ENCODE measurements at places on chromosomes 16 and 17.
A peak's percentile ranks its signal among the peaks of the same experiment; 100 is the strongest.

- no peak for DNase-seq
Measured at GRCh38 chr16:49620158-49620868, 235.6 kb downstream of the ZNF423 start.

GRCh38 chr16:2089706-2090480 lies 42.1 kb downstream of the TSC2 start:
- DNase-seq, result no peak

DNA sequence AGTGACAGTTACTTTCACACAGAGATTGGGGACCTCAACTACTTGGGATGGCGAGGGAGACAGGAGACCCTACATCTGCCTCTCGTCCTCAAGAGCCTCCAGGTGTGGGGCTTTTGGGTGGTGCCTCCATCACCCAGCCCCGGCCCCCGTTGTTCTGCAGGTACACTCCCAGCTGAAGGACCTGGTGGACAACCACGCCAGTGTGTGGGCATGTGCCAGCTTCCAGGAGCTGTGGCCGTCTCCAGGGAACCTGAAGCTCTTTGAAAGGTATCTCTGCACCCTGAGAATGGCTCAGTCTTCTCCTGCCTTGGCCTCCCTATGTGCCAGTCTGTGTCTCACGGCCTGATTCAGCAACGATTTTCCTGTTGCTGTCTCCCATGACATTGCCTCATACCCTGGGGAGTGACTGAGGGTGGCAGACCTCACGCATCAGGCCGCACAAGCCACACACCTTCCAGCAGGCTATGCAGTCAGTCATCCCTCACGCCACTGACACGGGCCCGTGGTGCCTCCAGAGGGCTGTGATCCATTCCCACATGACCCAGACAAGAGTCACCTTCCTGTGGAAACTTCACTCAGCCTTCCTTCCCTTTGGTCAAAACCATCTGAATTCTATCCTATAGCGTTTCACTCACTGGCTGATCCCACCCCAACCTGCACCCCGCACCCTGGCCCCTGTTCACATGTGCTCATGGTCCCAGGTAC lies 3.7 kb downstream of the CCNF start:
- DNase-seq, result no peak

DNA sequence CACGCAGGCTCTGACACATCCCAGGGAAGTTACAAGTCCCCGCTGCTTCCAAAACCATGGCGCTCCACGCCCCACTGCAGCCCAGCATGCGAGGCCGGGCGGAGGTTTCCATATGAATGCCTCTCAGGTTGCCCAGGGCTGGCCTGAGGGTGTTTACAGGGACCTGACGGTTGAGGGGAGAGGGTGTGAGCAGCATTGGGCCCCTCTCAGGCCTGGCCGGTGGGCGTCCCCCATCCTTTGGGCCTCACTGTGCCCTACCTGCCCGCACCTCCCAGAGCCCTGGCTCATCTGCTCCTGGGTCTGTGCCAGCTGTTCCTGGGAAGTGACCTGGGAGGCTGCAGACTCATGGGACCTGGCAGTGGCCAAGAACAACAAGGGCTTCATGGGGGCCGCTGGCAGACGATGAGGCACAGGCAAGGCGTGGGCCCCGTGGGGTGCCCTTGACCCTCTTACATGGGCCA lies 173.5 kb downstream of the C16orf95 start:
- no peak for DNase-seq

DNA sequence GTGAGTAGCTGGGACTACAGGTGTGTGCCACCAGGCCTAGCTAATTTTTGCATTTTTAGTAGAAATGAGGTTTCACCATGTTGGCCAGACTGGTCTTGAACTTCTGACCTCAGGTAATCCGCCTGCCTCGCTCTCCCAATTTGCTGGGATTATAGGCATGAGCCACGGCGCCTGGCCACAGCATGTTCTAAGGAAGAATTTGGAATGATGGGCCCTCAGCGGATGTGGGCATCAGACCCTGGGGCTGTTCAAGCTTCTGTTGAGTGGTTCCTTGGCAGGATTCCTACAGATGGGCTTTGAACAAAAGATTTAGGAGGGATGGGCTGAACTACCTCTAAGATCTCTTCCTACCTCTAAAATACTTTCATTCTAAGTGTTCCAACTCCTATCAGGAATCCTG lies 4.1 kb downstream of the PRPSAP2 start:
- DNase-seq, result no peak

DNA sequence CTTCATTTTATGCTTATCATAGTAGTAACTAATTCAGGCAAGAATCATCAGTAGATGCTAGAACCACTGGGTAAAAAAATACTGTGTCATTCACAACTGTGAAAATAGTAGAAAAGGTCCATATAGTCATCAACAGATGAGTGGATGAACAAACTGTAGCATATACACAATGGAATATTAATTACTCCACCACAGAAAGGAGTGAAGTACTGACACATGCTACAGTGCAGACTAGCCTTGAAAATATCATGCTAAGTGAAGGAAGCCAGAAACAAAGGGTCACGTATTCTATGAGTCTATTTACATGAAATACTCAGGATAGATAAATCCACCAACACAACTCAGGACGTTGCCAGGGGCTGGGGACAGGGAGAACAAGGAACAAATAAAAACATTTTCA lies 13.3 kb downstream of the USP22 start:
- DNase-seq, result no peak

- no peak for DNase-seq
Measured at GRCh38 chr16:29860218-29860617, 2.8 kb downstream of the CDIPT start.

DNA sequence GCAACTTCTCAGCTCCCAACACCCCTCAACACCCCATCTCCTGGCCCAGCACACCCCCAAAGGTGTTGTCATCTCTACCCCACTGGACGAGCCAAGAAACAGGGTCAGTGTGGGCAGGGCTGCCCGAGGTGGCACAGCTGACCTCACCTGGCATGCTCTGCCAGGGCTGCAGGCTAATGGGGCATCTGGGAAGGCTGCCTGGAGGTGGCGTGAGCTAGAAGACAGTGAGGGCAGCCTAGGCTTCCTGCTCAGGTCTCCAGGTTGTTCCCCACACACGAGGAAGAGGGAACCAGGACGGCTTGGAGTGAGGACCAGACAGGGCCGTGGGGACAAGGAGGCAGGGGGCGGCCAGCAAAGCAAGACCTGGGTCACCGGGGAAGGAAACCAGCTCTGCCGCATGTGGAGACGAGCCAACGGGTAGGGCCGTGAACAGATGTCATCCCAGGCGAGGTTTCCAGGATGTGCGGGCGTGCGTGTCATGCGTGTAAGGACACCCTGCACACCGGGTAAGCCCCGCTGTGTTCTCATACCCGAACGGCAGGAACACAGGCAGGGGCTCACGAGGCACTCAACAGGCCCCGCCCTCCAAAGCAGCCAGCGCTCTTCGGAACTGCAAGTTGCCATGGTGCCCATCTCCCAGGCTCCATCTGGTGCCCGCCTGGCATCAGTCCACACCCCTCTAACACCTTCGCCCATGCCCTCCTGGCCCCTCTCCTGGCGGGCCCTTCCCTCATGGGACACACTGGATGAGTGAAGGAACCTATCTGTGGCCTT lies 29.6 kb upstream of the PVALEF start:
- no peak for DNase-seq

- DNase-seq, result peak; percentile 47
Measured at GRCh38 chr17:35969558-35970380, 11.5 kb downstream of the CCL16 start.

- DNase-seq, result no peak
Measured at GRCh38 chr17:1271030-1271423, 783 bp downstream of the BHLHA9 start.

DNA sequence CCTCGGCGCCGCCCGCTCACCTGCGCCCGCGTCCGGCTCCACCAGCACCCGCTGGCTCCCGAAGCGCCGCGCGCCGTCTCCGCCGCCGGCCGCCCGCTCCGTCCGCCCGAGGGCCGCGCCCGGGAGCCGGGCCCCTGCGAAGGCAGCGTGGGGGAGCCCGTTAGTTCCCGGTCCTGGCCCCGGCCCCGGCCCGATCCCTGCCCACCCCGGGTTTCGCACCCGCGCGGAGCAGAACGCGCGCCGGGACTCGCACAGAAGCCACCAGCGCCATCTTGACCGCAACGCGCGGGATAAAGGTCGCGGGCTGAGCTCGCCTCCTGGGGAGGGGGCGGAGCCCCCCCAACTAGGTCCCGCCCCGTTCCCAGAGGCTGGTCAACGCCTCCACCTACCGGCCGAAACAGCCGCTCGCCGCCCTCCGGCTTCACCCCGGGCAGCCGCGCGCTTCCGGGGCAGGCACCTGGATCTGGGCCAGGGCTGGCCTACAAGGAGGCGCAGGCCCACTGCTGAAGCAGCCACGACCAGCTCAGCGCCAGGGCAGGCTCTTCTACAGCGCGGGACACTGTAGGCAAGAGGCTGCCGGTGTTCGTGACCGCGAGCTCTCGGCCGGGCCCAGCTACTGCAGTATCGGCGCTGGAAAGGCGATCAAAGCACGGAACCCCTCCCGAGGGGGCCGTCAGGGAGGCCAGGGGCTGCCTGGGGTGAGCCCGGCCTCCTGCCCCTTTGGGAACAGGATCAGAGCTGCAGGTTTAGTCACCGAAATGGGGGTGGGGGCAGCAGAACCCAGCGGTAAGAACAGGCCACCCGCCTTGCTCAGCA lies at the start of gene ECI1:
TSS of gene ECI1 (minus strand) at position 292 of the 816 bp plus-strand sequence. CDS start at position 271, 21 bp downstream.
- DNase-seq, result peak; percentile 58

DNA sequence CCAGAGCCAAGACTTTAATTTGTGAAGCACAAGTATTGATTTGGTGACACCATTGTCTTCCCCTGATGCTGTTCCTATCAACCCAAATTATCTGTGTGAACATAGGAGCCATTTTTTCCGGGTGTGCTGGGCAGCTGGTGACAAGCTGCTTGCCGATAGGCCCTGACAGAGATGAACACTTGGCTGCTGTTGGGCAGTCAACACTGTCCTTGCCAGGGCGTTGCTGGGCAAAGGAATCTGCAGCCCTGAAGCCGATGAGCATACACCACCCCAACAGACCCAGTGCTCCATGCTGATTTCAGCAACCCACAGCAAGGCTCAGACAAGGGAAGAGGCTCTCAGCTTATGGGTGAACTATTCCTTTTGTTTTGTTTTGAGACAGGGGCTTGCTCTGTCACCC lies 105.4 kb downstream of the YPEL2 start:
- DNase-seq, result no peak

- DNase-seq, result peak; percentile 60
Measured at GRCh38 chr17:80866050-80866793, 125.4 kb upstream of the CHMP6 start.

DNA sequence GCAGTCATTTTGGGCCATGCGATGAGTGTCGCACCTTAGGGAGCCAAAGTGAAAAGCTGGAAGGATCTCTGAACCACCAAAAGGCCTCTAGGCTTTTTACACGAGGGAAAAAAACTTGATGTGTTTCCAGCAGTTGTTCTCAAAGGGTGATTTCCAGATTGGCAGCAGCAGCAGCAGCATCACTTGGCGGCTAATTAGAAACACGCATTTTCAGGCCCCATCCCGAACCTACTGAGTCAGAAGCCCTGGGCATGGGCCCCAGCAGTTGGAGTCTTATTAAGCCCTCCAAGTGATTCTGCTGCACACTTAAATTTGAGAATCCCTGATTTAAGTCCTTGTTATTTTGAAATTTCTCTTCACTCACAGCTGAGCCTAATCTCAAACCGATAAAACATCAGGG lies 25.3 kb upstream of the PYY start:
- DNase-seq, result no peak

GRCh38 chr17:76272541-76273444 lies 7.6 kb downstream of the UBALD2 start:
- no peak for DNase-seq

- DNase-seq, result no peak
Measured at GRCh38 chr16:10624527-10624926, 44.1 kb upstream of the EMP2 start.

GRCh38 chr16:63337264-63337663 lies 1301.0 kb upstream of the CDH8 start:
- no peak for DNase-seq

GRCh38 chr17:38417210-38417951 lies 10.9 kb upstream of the ARHGAP23 start:
- no peak for DNase-seq

DNA sequence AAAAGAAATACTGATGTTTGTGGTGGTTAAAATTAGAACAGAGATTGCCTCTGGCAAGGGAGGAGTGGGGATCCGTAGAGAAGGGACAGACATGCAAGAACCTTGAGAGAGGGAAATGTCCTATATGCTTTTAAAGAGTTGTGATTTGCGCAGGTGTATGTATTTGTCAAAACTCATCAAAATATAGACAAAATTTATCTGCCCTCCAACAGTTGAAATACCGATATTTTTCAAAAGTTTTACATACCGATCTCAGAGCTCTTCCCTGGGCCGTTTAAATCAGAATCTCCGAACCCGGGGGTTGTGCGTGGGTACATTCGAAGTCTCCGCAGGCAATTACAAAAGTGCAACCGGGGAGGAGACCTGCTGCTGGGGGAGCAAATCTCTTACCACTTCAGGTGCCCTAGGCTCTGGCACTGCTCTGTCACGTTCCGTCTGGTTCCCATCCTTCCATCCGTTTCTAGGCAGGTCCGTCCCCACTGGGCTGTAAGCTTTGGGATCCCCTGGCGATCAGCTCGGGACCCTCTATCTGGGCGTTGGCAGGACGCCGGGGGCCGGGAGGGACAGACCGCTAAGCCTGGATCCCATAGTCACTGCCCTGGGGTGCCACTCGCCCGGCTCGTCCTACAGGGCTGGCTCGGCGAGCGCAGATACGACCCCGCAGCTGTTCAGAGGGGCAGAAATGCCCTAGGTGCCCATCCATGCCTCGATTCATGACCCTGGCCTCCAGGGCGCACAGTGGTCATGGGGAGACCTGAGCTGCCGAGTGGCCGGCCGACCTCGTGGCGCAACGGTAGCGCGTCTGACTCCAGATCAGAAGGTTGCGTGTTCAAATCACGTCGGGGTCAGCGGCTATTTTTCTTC lies 4.2 kb downstream of the BORCS6 start:
- peak; percentile 96 for DNase-seq

DNA sequence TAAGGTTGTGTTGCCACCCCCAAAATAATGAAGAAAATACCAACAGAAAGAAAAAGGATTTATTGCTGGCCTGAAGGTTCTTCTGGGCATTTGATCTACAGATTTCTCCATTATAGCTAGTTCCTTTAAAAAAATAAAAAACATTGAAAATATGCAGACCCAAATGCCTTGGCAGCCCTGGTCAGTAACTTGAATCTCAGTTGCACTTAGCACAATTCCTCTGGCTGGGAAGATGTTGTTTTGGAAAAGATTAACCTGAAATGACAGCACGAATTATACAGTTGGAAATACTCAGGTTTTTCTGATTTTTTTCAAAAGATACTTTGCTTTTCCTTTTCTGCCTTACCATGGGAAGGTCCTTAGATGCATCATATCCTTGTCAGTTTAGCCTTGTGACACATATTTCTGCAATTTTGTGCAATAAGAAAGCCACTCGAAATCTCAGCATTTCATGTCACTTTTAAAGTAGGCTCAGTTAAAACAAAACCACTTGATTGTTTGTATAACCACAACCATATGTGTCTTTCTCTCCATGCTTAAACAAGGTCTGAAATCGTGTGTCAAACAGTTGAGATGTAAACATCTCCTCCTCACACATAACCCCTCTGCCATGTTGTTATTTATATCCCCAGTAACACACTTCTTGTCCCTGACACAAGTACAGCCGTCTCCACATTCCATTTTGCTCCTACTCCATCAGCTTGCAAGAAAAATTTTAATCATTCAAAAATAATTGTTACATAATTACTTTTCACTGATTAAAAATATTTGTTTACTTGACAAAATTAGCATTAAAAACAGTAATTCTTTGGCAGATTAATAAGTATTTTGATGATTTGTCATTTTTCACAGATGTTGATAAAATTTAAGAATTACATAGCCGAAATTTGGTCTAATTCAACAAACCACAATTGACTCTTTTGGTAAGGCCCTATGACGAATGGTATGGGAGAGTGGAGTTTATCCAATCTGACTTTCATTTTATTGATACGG lies 61.1 kb downstream of the SIAH1 start:
- no peak for DNase-seq

Data from stimulated activated CD4-positive, alpha-beta T cell treated with anti-CD3 and anti-CD28 coated beads, Interleukin-1b, Interleukin-23, amount 100 ng/mL, for 4 hours (primary cell).